Tibial nerve (tissue), 4 donors: ENCODE measurements at places on chromosomes 16 and 17. TPM values are rescaled to one million over a fixed set of nuclear protein-coding genes. Genes with fewer than 3 reads are reported as not detected.

Gene TP53TG3B
- total RNA-seq = not detected

Gene PRAC1
- not detected for total RNA-seq

Gene SLC52A1
- total RNA-seq = not detected

Gene ATP2C2
- total RNA-seq = not detected

Gene PIMREG
- total RNA-seq = not detected

Gene NPIPB6
- total RNA-seq = 4.5 TPM

Gene YBX2
- 2.1 TPM for total RNA-seq

GRCh38 chr17:37219876-37220606 lies 155.7 kb upstream of the C17orf78 start:
- DNase-seq = no peak

- DNase-seq = no peak
These were observed 43.5 kb downstream of the PKD1 start for GRCh38 chr16:2092256-2092620.

DNA sequence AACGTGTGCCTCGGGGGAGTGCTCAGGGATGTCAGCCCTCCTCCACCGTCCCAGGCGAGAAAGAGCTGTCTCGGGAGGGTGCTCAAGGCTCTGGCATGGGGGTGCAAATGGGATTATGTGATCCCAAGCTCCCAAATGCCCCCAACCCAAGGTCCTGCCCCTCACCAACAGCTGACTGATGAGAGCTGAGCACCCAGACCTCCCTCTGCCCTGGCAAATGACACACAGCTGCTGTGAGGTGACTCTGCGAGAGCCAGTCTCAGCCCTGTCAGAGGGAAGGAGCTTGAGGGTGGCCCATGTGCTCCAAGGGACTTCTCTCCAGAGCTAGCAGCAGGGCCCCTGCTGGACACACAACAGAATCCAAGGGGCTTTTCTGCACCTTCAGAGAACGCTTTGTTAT lies 7.7 kb downstream of the CDH5 start:
- no peak for DNase-seq

GRCh38 chr17:3794557-3795389 lies 6.2 kb downstream of the ITGAE start:
- DNase-seq = no peak

DNA sequence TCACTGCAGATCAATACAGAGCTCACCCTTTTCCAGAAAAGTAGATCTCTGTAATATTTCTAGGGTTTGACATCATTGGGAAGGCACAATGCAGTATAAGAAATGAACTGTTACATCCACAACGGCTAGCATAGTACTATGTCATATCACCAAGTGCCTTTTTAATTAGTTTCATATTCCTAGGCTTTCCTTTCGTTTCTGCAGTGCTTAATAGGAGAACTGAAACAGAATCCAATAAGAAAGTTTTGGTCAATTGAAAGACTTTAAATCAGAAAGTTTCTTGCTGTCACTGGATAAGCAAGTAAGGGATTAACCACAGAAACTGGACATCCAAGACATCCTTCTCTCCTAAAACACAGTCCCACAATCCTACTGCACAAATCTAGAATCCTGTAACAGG lies 3.5 kb upstream of the RNF43 start:
- no peak for DNase-seq

- DNase-seq = no peak
These were observed 20.6 kb upstream of the PRKCA start for GRCh38 chr17:66281661-66282369.

DNA sequence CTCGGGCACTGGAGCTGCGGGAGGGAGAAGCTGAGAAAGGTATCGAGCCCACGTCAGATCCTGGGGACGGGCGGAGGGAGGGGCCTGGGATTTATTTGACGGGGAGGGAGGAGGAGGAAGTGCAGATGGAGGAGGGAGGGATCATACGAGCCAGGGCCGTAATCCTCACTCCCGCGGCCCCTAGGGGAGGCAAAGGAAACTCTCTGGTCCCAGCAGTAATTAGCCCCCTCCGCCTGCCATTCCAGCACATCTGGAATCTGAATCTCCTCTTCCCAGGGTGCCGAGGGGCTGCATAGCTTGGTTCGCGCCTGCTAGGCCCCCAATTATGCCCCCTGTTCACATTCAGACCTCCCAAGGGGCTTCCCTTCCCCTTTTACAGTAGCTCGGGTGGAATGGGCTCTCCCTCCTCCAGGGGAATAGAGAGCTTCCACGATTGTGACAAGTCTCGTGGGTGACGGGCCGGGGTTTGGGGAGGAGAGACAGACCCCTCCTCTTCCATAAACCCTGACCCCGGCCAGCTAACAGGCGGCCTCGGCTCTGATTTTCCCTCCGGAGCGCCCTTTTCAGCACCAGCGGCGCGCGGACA lies at the start of gene SEZ6L2:
TSS of gene SEZ6L2 (minus strand) at position 35 of the 586 bp plus-strand sequence. CDS start 531 bp downstream, outside the sequence.
- peak; percentile 51 for DNase-seq

- DNase-seq = no peak
These were observed 14.7 kb downstream of the COPZ2 start for GRCh38 chr17:48022901-48023300.

DNA sequence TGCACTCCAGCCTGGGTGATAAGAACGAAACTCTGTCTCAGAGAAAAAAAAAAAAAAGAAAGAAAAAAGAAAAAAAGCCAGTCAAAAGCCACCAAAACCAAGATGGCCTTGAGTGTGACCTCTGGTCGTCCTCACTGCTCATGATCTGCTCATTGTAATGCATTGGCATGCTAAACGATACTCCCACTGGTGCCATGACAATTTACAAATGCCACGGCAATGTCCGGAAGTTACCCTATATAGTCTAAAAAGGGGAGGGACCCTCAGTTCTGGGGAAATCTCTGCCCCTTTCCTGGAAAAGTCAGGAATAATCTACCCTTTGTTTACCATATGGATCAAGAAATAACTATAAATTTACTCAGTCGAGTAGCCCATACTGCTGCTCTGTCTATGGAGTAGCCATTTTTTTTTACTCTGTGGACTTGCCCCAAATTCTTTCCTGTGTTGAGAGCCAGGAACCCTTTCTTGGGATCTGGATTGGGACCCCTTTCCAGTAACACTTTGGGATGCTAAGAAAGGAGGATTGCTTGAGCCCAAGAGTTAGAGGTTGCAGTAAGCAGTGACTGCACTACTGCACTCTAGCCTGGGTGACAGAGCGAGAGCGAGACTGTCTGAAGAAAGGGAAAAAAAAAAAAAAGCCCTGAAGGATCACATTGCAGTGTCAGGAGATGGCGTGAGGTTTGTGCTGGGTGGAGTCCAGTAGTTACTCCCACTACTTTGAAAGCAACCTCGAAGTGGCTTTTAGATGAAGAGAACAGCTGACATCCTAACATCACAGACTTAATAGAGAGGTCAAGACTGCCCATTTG lies 3.7 kb upstream of the TMEM231 start:
- no peak for DNase-seq

DNA sequence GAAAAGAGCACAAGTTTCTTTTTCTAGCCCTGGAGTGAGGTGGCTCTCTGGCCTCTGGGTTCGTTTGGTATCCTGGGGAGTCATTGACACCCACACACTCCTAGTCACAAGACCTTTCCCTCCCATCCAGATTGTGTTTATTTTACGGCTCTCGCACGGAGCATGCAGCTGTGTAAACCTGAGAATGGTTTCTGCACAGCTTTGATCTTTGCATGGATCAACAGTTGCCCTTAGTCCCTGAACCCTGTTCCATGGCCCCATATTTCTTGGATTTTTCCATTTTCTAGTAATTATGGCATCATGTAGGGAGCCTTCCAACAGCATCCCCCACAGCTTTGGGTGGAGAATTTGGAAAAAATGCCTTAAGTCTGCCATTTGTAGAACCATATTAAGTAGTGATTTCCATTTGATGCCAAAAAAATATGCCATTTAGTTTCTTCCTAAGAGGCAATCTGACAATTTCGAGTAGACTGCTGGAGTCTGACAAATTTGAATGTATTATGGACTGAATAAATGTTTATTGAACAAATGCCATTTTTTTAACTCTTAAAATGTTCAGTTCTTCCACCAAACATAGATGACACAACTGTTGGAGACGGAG lies 197.7 kb downstream of the WWOX start:
- no peak for DNase-seq

- DNase-seq = no peak
These were observed 215.3 kb downstream of the ZNF423 start for GRCh38 chr16:49640581-49640980.

DNA sequence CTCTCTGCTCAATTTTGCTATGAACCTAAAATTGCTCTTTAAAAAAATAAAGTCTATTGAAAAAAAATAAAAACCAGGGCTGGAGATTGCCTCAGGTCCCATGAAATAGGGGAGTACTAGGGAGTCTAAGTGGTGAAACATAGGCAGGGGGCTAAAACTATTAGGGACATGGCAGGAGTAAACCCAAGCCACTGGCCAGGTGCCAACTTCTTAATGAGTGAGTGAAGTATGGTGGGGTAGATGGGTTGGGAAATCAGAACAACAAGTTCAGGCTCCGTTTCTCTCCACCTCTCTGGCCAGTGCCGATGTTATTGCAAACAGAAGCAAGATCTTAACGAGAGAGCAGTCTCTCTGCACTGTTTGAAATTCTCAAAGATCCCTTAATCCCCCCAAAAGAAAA lies 322.4 kb upstream of the CDH5 start:
- no peak for DNase-seq

- no peak for DNase-seq
These were observed 6.3 kb upstream of the SECTM1 start for GRCh38 chr17:82339634-82340580.

DNA sequence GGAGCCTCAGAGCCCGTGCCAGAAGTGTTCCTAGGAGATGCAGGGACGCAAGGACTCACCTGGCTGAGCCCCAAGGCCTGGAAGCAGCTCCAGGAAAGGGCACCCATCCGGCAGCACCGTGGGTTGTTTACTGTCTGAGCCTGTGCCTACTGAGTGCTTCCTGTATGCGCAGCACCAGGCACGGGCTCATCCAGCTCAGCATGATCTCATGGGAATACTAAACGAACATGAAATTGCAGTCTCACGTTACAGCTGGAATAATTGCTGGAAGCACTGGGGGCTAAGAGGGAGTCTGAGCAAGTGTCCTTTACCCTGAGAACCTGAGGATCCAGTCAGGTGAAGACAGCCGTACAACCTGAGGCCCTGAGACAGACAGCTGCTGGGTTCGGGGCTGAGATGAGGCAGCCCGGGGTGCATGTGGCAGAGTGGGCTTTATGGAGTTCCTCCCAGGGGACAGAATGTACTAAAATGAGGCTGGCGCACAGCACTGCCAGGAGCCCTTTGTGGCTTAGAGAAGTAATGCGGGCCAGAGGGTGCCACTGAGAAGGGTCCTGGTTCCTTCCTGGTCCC lies 5.4 kb downstream of the CTRL start:
- DNase-seq = peak; percentile 9

DNA sequence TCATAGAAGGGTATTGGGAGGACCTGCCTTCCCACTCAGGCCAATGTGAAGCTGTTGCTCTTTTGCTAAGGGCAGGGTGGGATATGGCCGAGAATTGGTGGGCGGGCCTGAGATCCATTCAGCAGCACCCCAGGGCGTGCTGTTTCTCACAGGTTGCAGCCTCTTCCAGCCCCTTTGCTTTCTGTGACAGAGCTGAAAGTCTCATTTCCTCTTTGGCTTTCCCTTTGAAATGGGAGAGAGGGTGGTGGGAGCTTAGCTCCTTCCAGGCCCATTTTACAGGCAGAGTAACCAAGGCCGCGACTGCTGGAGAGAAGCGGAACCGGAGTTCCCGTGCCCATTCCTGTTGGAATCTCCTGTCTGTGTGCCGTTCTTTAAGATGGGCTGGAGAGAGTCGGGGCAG lies 183.0 kb downstream of the RAB11FIP4 start:
- DNase-seq = no peak
